AG04450 (cell line): ENCODE measurements at places on chromosomes 5 and 9. TPM values are rescaled to one million over a fixed set of nuclear protein-coding genes. Genes with fewer than 3 reads are reported as not detected.

TRPM6 gene
- 0.01 TPM in 2 replicates for polyA plus RNA-seq

GRCh38 chr9:110095776-110096175 is 112.2 kb downstream of the C9orf152 start:
- DNase-seq = no peak

EIF4E1B gene
- polyA plus RNA-seq = not detected in 2 replicates

KLF4 gene
- polyA plus RNA-seq = 3.1 TPM in 2 replicates
